Esophagus squamous epithelium (tissue), 5 donors: ENCODE measurements at places on chromosomes 5 and 9.

DNA sequence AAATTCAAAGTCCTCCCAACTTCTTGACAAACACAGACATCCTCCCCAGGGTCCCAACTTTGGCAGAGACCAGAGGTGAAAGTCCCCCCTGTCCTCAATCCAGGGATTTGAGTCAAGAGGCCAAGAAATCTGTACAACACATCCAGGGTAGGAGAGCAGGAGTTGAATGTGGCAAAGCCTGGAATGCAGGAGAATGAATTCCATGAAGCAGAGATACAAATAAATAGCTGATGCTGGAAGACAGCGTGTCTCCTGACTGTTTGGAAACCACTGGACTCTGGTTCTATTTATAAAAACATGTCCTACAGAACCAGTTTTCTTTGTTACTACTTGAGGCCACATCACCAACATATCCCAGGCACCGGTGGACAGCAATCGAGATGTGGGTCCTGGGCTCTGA, 43.7 kb upstream of the SLIT3 start:
- no peak for DNase-seq

- no peak for DNase-seq
Observed at GRCh38 chr5:139246394-139246793, 47.1 kb upstream of the MATR3 start.

GRCh38 chr5:157509093-157509492, 49.1 kb downstream of the NIPAL4 start:
- DNase-seq: no peak

DNA sequence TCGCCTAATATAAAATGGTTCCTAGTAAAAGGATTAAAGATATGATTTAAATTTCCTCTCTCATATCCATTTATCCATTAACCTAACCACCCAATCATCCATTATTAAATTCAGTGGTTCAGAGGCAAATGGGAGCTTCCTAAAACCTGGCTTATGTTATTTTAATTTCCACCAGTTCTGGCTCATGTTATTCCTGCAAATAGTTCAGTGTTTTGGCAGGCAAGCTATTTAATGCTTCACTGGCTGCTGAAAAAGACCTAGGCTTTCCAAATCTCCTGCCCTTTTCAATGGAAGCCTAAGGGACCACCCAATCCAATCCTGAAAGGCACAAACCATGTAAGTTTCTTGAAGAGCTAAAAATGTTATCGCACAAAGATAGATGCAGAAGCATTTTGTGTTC, 52.3 kb downstream of the POC5 start:
- no peak for DNase-seq

DNA sequence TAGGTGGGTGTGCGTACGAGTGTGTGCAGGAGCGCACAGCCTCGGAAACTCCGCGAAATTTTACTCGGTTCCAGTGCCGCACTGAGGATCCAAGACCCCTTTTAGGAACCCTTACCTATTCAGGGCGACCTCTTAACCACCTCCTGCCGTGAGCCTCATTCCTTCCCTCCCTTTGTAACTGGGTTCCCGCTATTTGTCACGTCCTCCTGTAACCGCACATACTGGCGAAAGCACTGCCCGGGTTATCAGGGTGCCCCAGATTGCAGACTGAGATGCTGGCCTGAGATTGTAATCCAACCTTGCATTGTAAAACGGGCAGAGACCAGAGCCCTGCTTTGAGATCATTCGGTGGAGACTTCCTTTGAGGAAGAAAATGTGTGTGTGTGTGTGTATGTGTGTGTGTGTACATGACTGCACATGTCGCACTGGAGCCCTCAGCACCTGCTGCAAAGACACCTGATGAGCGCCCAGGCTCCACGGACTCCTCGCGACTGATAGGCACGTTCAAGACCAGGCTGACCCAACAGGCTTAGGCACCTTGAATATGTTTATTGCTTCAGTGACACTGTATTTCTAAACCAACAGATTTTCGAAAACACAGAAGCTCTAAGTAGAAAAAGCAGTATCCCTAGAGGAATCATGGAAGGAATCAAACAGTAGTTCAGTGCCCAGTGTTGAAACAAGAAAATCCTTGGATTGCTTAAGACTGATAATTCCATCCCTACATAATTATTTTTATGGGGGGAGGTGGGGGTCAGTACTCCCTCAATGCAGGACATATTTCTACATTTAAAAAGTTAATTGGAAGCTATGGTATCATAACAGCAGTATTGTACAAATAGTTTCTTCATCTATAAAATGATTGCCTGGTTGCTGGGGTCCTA, 86.5 kb upstream of the TNFAIP8 start:
- DNase-seq: no peak

DNA sequence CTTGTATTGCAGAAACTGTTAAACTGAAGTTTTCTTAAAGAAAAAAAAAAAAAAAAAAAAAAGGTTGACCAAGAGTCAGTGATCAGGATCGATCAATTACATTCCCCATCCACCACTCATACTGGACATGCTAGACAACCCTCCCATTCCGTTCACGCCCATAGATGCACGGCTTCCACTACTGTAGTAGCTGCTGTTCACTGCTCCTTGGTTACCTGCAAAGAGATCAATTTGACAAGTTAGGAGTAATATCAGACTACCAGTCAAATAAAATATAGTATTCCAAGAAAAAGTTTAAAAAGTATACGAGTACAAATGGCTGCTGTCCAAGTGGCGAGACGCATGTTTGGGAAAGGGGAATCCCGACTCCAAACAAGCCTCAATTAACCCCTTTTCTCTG, 8.7 kb downstream of the HNRNPH1 start:
- no peak for DNase-seq

DNA sequence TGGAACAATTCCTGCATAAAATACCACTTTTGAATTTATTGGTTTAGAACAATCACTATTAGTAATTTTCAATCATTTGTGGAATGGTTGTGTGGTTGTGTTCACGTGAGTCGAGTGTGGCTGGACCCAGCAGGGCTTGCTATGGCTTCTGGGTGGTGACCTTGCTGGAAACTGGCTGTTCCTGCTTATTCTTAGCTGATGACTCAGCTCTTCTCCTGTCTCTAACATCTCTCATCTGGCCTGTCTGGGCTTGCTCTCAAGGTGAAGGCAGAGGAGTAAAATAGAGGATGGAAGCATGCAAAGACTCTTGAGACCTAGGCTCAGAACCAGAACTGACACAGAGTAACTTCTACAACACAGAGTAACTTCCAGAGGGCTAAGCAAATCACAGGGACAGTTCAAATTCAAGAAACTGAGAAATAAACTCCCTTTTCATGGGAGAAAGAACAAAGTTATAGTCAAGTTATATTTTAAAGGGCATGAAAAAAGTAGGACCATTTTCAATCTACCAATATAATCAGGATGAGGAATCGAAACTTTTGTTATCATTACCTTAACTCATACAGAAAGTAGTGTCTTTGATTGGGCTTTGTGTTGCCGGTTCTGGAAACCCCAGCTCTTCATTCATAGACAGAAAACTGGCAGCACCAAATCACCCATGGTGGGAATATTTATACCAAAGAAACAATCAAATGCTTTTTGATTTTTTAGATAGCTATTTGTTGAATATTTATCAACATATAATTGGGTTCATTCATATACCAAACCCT, 665.1 kb downstream of the CDH18 start:
- DNase-seq: no peak

GRCh38 chr9:35649431-35650340, 1.0 kb downstream of the SIT1 start:
- DNase-seq: no peak

DNA sequence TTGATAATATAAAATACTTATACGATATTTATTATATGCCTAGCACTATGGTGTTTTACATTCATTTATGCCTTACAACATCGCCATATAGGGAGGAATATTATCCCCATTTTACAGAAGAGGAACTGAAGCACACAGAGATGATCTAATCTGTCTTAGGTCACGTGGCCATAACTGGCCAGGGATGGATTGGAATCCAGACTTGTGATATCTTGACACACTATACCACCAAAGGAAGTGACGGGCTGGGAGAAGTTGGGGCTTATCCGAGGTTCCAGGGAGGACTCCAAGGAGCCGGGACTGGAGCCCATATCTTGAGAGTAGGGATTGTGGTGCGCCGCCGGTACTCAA, 129.8 kb downstream of the TMEM174 start:
- DNase-seq: no peak

- DNase-seq: no peak
Observed at GRCh38 chr5:38541174-38541725, 15.2 kb downstream of the LIFR start.

- DNase-seq: no peak
Observed at GRCh38 chr9:133848471-133849109, 110.4 kb upstream of the SARDH start.

DNA sequence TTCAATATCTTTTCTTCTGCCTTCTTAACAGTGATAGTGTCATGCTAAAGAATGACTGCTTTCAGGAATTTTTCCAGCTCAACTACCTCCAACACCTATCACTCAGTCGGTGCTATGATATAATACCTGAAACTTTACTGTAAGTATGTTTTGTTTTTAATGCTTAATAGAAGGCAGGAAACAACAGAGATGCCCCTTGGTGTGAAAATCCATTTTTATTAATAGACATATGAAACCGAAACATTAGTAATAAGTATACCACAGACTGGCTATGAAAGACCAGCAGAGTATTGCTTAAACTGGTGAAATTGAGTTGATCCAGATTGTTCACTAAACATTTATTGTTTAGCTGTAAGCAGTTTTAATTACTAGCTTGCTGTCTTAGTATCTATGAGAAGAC, 25.2 kb downstream of the SKP2 start:
- no peak for DNase-seq

GRCh38 chr5:67960939-67961338, 254.6 kb upstream of the PIK3R1 start:
- no peak for DNase-seq

- DNase-seq: no peak
Observed at GRCh38 chr9:83336706-83337105, 201.5 kb downstream of the FRMD3 start.

DNA sequence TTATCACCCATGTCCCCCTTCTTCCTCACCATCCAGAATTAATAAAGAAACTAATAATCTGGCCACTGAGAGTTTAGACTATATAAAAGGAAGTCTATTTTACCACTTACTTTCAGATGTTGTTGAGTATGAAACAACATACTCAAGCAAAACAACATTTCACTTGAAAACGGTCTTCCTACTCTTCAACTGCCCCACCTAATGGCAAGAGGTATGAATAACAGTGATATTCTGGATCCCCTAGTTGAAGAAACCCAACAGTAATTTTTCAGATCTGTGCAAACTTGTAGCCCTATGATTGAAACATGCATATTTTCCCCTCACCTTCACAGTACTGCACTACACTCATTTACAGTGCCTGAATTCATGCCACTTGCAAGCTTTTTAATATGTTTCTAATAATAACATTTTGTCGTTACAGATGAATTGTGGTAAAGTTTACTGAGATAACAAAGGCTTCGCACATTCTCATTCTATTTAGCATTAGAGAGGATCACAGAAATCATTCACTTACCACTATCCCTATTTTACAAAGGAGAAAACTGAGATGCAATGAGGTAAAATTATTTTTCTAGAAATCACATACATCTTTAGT, 267.9 kb upstream of the PDE4D start:
- DNase-seq: no peak

- no peak for DNase-seq
Observed at GRCh38 chr5:90569084-90569483, 10.5 kb downstream of the ADGRV1 start.

- DNase-seq: no peak
Observed at GRCh38 chr5:93915142-93915553, 173.7 kb upstream of the POU5F2 start.

- no peak for DNase-seq
Observed at GRCh38 chr5:71744009-71744790, 25.1 kb downstream of the CARTPT start.

DNA sequence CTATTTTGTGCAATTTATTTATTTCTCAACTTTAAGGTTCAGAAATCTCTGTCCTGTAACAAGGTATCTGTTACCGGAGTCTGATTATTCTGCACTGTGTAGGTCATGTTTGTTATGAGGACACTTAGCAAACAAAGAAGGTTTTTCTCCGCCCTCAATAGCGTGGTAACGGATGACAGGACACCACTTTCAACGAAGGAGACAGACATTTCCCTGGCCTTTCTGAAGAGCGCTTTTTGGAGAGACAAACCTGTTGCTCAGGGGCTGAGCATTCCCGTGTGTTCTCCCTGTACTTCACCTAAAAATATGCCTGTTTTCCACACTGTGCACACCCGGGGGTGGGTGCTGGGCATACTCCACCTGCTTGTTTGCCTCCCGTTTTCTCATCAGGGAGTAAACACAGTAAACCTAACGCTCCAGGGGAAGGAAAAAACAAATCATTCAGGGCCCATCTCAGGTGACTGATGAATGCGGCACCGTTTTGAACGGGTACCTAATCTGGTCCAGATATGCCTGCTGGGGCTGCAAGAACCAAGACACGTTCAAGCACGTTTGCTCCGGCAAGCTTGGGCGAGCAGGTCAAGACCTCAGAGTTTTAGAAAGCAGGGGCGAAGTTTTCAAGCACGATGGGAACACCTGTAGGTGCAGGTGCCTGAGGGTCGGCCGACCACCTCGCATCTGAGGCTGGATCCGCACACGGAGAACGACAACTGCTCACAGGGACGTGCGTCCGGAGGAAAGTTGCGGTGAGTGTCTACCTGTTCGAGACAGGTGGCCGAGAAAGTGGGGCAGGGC, 859 bp downstream of the RETREG1 start:
- DNase-seq: no peak

GRCh38 chr5:150625164-150625535, 15.3 kb upstream of the SYNPO start:
- DNase-seq: no peak
